ENCODE measurements at places on chromosomes 5 and 9.

GRCh38 chr5:39850291-39850690 lies 425.5 kb upstream of the DAB2 start:
- DNase-seq, result no peak

- no peak for DNase-seq
These were observed 26.8 kb upstream of the ANKRD33B start for GRCh38 chr5:10536931-10537579.

DNA sequence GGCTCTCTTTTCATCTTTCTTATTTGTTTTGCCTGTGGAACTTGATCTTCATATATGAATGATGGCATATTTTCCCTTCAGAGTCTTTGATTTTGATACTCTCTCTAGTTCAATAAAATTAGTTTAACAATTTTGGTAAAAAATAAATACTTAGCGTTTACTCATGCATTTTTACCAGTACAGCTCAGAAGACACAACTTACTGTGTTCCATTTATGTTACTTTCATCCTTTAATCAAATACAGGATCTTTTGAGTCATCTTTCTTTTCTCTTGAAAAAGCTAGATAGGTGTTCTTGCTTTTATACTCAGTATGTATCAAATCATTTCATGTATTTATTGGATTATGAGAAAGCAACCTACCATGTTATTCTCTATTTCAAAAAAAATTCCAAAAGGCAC lies 47.1 kb upstream of the RICTOR start:
- DNase-seq, result no peak

DNA sequence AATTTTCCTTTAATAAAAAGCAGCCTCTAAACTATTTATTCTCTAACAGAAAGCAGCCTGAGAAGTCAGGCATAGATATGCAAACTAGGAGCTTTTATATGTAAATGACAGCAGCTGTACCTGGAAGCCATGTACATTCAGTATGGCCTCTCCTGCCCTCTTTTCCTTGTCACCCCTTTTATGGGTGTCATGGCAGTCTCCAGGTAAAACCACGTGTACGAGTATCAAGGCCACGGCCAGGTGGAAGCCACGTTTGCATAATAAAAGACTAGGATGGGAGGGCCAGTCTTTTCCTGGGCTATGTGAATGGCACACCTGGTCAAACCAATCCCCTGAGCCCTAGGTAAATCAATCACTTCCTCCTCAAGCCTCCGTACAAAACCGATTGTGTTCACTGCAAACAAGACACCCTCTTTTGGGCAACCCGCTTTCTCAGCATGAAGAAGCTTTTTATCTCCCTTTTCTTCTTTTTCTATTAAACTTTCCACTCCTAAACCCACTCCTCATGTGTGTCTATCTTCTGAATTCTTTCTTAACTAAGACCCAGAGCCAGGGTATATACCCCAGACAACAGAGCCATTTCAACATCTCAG lies 419.5 kb upstream of the CTNND2 start:
- DNase-seq, result peak; percentile 25

DNA sequence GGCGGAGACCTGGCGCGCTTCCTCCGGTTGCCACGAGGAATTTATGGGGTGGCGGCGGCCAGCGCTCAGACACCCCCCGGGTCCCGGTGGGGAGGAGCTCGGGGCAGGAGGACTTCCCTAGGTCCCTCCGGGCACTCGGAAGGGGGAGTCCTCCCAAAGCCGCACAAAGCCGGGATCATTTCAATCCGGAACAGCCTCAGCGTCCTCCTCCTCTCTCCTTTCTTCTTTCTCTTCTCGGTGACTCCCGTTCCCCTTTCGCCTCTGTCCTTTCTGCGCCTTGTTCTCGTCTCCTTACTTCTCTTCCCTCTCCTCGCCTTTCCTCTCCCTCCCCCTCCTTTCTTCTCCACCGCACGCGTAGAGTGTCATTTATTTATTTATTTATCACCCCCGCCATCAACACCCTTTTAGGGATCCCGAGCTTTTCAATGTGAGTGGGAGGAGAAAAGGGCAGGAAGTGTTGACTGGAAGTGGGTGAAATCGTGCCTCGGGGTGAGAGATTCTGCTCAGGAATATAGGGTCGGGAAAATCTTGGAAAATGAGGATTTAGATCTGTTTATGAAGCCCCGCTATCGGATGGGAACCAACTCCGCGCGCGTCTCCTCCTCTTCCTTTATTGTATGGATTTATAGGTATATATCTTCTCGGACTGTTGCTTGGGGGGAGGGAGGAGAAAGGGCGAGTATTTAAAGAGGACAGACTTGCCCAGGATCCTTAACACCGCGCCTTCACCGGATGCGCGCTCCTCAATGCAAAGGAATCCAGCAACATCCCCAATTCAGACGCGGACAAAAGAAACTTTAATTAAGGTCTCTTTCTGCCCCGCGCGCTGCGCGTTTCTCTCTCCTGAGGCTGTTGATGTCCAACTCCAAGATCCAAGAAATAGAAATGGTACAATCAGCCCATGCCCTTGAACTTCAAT lies 2.0 kb upstream of the ZNF462 start:
- no peak for DNase-seq

- no peak for DNase-seq
These were observed 133.4 kb downstream of the SLC12A2 start for GRCh38 chr5:128216860-128217531.

DNA sequence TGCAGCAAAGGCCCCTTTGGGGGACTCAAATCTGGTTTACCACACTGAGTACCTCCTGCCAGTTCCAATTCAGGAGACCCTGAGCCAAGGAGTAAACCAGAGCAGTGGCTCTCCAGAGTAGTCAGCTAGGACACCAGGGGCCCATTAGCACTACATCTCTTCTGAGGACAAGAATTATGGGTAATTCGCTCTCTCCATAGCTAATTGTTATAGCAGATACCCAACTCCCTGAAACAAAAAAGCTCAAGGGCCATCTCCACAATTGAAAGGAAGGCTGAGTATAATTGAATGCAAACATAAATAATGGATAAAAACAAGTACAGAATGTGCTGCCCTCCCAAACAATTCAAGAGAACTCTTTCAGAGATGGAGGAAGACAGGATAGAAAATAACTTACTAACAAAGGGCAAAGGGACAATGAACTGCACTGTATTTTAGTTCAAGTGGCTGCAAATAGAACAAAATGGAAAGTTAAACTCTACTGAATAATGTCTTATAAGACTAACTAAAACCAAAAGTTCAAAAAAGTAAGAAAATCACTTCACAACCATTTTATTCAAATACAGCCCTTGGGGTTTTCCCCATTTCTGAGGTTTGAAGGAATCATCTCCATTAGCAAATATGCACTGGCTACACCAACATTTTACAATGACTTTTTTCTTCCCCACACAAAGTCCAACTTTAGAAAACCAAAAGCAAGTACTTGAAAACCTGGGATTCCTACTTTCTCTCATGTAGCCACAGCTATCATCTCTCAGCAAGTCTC lies 118.8 kb downstream of the SIL1 start:
- DNase-seq, result no peak

DNA sequence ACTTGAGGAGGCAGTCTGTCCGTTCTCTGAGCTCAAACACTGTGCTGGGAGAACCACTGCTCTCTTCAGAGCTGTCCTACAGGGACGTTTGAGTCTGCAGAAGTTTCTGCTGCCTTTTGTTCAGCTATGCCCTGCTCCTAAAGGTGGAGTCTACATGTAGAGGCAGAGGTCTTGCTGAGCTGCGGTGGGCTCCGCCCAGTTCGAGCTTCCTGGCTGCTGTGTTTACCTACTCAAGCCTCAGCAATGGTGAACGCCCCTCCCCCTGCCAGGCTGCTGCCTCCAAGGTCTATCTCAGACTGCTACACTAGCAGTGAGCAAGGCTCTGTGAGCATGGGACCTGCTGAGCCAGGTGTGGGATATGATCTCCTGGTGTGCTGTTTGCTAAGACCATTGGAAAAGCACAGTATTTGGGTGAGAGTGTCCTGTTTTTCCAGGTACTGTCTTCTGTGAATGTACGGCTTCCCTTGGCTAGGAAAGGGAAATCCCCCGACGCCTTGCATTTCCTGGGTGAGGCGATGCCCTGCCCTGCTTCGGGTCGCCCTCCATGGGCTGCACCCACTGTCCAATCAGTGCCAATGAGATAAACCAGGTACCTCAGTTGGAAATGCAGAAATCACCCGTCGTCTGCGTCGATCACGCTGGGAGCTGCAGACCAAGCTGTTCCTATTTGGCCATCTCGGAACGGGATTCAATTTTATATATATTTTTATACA lies 58.5 kb downstream of the CNTRL start:
- DNase-seq, result no peak

DNA sequence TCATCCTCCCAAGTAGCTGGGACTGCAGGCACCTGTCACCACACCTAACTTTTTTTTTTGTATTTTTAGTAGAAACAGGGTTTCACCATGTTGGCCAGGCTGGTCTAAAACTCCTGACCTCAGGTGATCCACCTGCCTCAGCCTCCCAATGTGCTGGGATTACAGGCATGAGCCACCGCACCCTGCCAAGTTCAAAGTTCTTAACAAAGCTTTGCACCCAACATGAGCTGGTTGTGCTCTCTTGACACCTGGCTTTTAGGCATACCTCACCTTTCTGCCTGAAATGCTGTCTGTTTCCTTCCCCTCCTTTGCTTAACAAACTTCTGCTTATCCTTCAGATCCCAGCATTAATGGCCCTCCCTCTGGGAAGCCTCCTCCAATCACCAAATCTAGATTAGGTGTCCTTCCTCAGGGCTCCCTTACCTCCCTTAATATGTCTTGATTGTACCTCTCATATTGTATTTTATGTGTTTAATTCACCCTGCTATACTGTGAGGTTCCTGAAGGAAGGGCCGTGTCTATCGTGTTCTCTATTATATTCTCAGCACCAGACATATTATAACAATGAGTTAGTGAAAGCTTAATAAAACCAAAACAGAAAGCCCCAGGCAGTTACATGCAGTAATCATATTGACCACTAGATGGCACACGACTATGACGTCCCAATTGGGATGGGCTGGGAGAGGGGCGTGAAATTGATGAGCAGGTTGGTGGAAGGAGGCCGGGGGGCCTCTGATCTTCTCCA lies 62.9 kb upstream of the PPARGC1B start:
- no peak for DNase-seq

GRCh38 chr5:28748446-28748845 lies 1710.1 kb upstream of the CDH9 start:
- DNase-seq, result no peak

DNA sequence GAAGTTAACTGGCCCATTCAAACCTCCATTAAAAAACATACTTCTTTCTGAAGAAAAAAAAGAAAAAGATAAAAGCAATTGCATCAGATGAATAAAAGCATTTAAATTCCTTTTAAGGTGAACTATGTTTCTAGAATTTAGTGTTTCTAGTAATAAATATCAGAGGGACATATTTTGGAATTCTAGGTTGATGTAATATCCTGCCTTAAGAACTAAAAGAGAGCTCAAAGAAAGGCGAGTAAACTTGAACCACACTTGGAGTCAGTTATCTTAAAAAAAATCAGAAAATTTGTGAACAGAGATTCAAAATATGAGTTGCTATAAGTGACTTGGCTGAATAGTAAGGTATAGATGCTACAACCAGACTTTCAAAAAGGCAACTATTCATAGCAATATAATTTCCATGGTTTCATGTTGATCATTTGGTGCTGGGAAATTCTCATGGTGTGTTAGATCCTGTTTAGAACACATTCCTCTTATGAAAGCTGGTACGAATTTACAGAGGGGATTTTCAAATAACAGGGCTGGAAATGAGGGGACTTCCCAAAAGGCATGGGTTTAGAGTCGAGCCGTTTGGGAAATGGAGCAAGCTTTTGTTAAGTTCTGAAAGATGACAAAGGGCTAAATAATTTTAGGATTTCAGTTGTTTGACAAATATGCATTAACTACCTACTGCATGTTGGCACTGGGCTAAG lies 37.6 kb upstream of the RAI14 start:
- no peak for DNase-seq

Data from NCI-H1048 (cell line).